ENCODE measurements at places on chromosomes 4 and X. TPM values are rescaled to one million over a fixed set of nuclear protein-coding genes. Genes with fewer than 3 reads are reported as not detected.

The TKTL1 gene
- total RNA-seq: not detected

DNA sequence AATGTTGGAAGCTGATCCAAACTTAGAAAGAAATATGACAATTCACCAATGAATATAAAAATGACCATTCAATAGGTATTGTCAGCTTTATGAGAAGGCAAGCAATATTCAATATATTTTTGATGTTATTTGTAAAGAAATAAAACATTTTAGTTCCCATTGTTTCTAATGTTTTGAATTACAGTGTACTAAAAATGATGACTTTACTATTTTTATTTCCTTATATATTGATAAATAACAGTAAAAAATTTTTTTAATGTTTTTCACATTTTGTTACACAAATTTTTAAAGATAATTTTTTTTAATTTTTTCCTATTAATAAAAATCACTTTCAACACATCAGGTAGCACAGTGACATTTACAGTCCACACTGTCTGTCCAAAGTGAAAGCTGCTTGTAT, 565.5 kb upstream of the FAM241A start:
- H3K27me3 ChIP-seq: no peaks in the 10 kb centered on the region
- DNase-seq: no peak
- no peaks in the 10 kb centered on the region for H3K4me1 ChIP-seq
- no peak overlapping the region for H3K27ac ChIP-seq

DNA sequence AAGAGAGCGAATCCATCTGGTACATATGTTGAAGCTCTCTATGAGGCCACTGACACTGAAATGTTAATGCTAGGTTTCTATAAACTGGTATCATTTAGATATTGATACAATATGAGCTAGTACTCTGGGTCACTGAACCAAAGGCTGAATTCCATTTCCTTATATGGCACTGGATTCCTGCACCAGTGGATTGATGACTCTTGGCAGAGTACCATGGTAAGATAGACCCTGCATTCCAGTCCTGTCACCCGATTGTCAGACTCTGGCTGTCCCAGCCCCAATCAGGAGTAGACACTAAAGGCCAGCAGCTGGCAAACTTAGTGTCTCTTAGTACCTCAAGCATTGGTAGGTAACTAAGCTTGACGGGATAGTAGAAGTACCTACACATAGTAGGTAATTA, 44.0 kb upstream of the EOLA2 start:
- no peak overlapping the region for H3K4me3 ChIP-seq
- H3K27me3 ChIP-seq: no peaks in the 10 kb centered on the region
- DNase-seq: peak; percentile 18
- no peak overlapping the region for H3K27ac ChIP-seq
- H3K36me3 ChIP-seq: no peaks in the 10 kb centered on the region

DNA sequence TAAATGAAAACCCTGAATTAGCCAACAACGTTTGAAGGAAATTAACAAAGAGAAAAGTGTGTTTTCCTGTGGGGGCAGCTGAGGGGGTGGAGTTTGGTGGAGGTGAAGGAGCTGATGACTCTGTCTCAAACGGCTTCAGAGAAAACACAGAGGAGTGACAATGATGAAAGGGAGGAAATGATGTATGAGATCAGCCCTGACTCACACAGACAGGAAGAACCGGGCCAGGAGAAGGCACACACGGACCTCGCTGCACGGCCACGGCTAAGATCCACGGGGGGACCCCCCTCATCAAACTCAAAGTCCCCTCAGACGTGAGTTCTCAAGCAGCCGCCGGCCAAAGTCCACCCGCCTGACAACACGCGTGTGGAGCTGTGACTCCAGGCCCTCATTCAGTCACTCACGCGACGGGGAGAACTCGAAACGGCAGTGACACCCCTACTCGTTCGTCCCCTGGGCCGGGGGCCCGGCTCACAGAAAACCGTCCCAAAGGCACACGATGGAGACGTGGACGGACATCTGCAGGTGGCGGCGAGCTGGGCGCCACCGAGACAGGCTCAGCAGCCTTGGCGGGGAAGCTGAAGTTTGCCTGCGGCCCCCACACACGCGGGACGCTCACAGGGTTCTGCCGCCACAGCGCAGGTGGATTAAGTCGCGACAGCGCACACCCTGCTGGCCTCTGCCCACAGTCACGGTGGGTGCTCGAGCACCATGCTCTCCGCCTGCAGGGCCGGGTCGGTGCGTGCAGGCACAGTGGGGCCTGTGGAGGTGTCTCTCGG, 28.8 kb downstream of the PPP2R3B start:
- no peak overlapping the region for H3K4me3 ChIP-seq
- H3K27ac ChIP-seq: no peak overlapping the region
- no peak for DNase-seq
- peaks cover 2% of the 10 kb centered on the region for H3K4me1 ChIP-seq
- H3K27me3 ChIP-seq: no peaks in the 10 kb centered on the region

DNA sequence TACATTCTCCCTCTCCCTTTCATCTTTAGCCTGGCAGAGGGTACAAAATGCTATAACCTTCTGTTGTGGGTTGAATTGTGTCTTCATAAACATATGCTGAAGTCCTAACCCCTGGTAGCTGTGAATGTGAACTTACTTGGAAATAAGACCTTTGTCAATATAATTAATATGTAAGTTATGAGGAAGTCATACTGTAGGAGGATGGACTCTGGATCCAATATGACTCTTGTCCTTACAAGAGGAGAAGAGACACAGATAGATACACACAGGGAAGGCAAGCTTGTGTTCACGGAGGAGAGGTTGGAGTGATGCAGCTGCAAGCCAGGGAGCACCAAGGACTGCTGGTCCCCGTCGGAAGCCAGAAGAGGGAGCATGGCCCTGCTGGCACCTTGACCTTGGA, 94.7 kb downstream of the SLC2A9 start:
- H3K27me3 ChIP-seq: no peaks in the 10 kb centered on the region
- DNase-seq: no peak
- H3K27ac ChIP-seq: no peak overlapping the region
- no peaks in the 10 kb centered on the region for H3K36me3 ChIP-seq

DNA sequence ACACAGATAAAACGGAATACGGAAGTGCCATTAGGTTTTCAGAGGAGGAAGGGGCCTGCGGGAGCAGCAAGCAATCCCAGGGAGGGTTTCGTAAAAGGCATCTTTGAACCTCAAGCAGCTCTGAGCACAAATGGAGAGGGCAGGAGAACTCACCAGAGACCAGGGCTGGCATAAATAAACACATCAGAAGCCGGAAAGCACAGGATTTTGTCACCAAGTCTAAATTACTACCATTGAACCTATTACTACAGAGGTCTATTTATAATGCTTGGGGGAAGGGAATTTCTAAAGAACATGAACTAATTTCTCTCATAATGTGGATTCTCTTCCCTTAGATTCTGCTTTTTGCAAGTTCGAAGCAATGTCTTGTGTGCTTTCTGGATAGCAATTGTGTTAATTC, 39.6 kb upstream of the MBTPS2 start:
- H3K4me1 ChIP-seq: no peaks in the 10 kb centered on the region
- DNase-seq: no peak
- H3K27ac ChIP-seq: no peak overlapping the region
- no peaks in the 10 kb centered on the region for H3K27me3 ChIP-seq

DNA sequence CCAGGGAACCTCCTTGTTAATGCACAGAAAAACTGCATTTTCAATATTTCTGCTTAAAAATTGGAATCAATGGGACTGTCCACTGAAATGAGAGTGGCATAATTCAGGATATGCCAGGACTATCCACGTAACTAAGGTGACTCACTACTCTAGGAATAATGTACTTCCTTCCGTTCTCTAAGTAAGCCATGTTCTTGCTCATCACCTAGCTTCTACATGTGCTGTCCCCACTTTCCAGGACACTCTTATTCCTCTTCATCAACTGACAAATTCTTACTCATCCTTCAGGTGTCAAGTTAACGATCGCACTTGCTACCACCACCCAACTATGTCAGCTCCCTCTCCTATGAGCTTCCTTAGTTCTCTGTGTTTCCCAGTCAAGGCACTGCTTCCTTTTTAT, 342.8 kb upstream of the F9 start:
- no peak for DNase-seq
- H3K27ac ChIP-seq: no peak overlapping the region
- H3K4me3 ChIP-seq: no peak overlapping the region
- H3K27me3 ChIP-seq: no peaks in the 10 kb centered on the region

- H3K27me3 ChIP-seq: no peaks in the 10 kb centered on the region
- no peaks in the 10 kb centered on the region for H3K4me1 ChIP-seq
- peaks cover 2% of the 10 kb centered on the region for H3K36me3 ChIP-seq
Measured at GRCh38 chrX:12978205-12979025, 3.5 kb downstream of the TMSB4X start.

DNA sequence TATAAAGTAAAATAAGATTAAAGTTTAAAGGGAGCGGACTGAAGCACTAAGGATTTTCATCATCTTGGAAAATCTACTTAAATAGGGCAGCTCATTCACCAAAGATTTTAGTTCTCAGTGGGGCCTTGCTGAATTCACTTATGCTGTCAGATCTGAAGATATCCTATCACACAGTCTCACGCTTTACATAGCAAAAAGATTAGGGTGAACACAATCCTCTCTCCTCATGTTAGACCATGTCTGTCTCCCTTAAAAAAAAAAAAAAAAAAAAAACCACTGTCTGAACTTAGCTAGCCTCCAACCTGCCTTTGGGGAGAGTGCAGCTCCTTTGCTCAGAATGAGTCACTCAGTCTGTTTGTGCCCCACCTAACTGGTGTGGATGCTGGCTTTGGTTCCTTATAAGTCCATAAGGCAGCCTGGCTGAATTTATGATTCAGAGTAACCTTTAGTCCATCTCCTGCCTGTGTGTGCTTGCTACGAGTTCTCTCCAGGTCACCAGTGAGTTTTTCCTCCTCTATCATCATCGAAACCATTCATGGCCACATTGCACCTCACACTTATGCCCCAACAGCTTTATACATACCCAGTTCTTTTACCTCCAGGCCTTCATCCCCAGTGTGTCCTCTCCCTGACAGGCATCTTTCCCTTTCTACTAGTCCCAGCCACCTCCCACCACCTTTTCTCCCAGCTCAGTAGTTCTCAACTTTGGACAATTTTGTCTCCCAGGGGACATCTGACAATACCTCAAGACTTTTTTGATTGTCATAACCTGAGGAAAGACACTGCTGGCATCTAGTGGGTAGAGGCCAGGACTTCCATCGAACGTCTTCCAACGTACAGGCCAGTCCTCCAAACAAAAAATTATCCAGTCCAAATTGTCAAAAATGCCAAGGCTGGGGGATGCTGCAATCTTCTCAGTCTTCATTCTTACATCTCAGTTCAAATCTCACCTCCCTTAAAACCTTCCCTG, 220.7 kb upstream of the EMCN start:
- H3K27ac ChIP-seq: no peak overlapping the region
- H3K27me3 ChIP-seq: no peaks in the 10 kb centered on the region
- no peaks in the 10 kb centered on the region for H3K36me3 ChIP-seq
- H3K4me3 ChIP-seq: no peak overlapping the region
- H3K4me1 ChIP-seq: peaks cover 5% of the 10 kb centered on the region
- DNase-seq: peak; percentile 77

The TMEM154 gene
- total RNA-seq: 0.50 TPM

The COX7B2 gene
- not detected for total RNA-seq

- no peak overlapping the region for H3K27ac ChIP-seq
- no peak for DNase-seq
- H3K4me3 ChIP-seq: no peak overlapping the region
- no peaks in the 10 kb centered on the region for H3K27me3 ChIP-seq
- H3K36me3 ChIP-seq: no peaks in the 10 kb centered on the region
Measured at GRCh38 chrX:9003041-9003440, 30.9 kb downstream of the FAM9B start.

- no peak overlapping the region for H3K27ac ChIP-seq
- no peak for DNase-seq
- no peak overlapping the region for H3K4me3 ChIP-seq
- no peaks in the 10 kb centered on the region for H3K27me3 ChIP-seq
- H3K4me1 ChIP-seq: no peaks in the 10 kb centered on the region
Measured at GRCh38 chrX:70427365-70427764, 4.3 kb downstream of the GDPD2 start.

DNA sequence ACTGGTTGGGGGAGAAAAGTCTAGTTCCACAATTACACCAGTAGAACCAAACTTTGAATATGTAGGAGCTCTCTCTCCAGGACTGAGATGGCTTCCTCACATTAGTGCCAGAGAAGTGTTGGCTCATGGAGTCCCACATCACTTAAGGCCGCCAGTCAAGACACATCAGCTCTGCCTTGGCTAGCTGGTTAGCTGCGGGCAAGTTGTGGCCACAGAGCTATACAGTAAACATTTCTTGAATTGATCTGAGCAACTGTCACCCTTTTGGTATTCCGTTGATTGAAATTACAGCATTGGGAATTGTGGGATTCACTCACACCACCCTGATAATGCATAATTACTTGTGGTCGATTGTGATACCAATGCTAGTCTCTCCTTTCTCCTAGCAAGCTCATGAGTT, 76.2 kb downstream of the LNX1 start:
- H3K27ac ChIP-seq: no peak overlapping the region
- H3K36me3 ChIP-seq: no peaks in the 10 kb centered on the region
- no peaks in the 10 kb centered on the region for H3K4me1 ChIP-seq
- DNase-seq: peak; percentile 52
- H3K27me3 ChIP-seq: no peaks in the 10 kb centered on the region

DNA sequence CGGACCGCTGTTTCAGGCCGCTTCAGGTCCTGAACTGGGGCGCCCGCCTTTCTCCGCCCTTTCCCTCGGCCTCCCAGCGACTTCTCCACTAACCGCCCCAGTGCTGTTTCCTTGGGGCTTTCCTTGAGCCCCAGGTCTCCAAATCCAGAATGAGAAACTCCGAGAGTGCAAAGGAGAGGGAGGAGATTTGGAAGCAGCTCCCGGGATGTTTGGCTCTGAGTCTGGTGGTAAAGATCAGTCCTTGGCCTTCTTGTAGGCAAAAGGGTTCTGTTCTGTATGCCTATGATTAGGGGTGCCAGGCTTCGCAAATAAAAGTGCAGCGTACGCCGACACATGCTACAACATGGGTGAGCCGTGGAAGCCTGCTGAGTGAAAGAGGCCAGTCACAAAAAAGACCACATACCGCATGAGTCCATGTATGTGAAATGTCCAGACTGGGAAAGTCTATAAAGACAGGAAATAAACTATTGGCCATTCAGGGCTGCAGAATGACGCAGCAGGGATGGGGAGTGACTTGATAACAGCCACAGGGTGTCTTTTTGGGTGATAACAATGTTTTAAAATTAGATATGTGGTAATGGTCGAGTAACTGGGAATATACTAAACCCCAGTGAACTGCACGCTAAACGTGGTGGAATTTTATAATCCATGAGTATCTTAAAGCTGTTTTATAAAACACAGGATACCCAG, 99.8 kb downstream of the TRAPPC11 start:
- H3K4me3 ChIP-seq: no peak overlapping the region
- H3K4me1 ChIP-seq: no peaks in the 10 kb centered on the region
- H3K27me3 ChIP-seq: no peaks in the 10 kb centered on the region
- no peak overlapping the region for H3K27ac ChIP-seq
